ENCODE measurements at places on chromosomes 12 and 14. TPM values are rescaled to one million over a fixed set of nuclear protein-coding genes. Genes with fewer than 3 reads are reported as not detected.
A peak's percentile ranks its signal among the peaks of the same experiment; 100 is the strongest.

The SLC10A1 gene
- not detected for total RNA-seq

The KRT83 gene
- total RNA-seq = 14.5 TPM

GRCh38 chr12:99916555-99916954 is 68.2 kb downstream of the ANKS1B start:
- H3K4me1 ChIP-seq = peaks cover 56% of the 10 kb centered on the region
- no peaks in the 10 kb centered on the region for H3K36me3 ChIP-seq
- peak; percentile 86 for DNase-seq
- H3K27me3 ChIP-seq = no peaks in the 10 kb centered on the region
- H3K4me3 ChIP-seq = no peak overlapping the region

DNA sequence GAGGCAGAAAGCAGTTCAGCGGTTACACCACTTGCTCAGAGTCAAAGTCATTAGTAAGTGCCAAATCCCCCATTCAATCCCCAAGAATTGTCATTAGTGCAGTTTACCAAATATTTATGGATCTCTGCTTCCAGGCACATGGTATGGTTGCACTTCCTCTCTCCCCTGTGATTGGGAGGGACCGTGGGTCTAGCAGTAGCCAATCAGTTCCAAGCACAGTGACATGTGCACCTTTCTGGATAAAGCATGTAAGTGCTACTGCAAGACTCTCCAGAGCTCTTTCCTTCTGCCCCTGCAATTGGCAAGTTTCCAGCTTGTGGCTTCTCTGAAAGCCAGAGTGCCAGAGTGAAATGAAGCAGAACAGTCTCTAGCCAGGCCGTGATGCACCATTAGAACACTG is 85.3 kb upstream of the FLRT2 start:
- H3K27ac ChIP-seq = no peak overlapping the region
- H3K4me3 ChIP-seq = no peak overlapping the region
- no peaks in the 10 kb centered on the region for H3K27me3 ChIP-seq
- peaks cover 27% of the 10 kb centered on the region for H3K4me1 ChIP-seq
- DNase-seq = peak; percentile 37
- H3K36me3 ChIP-seq = no peaks in the 10 kb centered on the region

The HNF1A gene
- total RNA-seq = not detected

- H3K27ac ChIP-seq = no peak overlapping the region
- no peaks in the 10 kb centered on the region for H3K4me1 ChIP-seq
- DNase-seq = no peak
- no peak overlapping the region for H3K4me3 ChIP-seq
- H3K36me3 ChIP-seq = peaks cover 78% of the 10 kb centered on the region
- no peaks in the 10 kb centered on the region for H3K27me3 ChIP-seq
Observed at GRCh38 chr12:2803635-2804392, 8.7 kb upstream of the ITFG2 start.

- H3K36me3 ChIP-seq = peaks cover 5% of the 10 kb centered on the region
- peaks cover 35% of the 10 kb centered on the region for H3K4me1 ChIP-seq
- H3K27ac ChIP-seq = peak overlapping the region; percentile 96
- no peak for DNase-seq
- no peaks in the 10 kb centered on the region for H3K27me3 ChIP-seq
Observed at GRCh38 chr14:38199076-38199475, 8.6 kb upstream of the SSTR1 start.

GRCh38 chr12:83113945-83114344 is 427.2 kb downstream of the TMTC2 start:
- no peaks in the 10 kb centered on the region for H3K36me3 ChIP-seq
- no peak for DNase-seq
- no peak overlapping the region for H3K4me3 ChIP-seq
- H3K4me1 ChIP-seq = no peaks in the 10 kb centered on the region

The CRIP2 gene
- 50.5 TPM for total RNA-seq

GRCh38 chr12:57477710-57478681 is 1.7 kb downstream of the ARHGAP9 start:
- no peaks in the 10 kb centered on the region for H3K36me3 ChIP-seq
- DNase-seq = peak; percentile 40
- H3K27me3 ChIP-seq = peaks cover 83% of the 10 kb centered on the region
- no peak overlapping the region for H3K27ac ChIP-seq
- H3K4me3 ChIP-seq = no peak overlapping the region

GRCh38 chr12:97335115-97335514 is 127.5 kb upstream of the RMST start:
- H3K4me3 ChIP-seq = no peak overlapping the region
- H3K27ac ChIP-seq = no peak overlapping the region
- no peaks in the 10 kb centered on the region for H3K36me3 ChIP-seq
- peaks cover 62% of the 10 kb centered on the region for H3K27me3 ChIP-seq
- no peaks in the 10 kb centered on the region for H3K4me1 ChIP-seq

GRCh38 chr14:55579724-55580469 is at the start of gene KTN1:
TSS of gene KTN1 (plus strand) at chr14:55580207. CDS start at chr14:55612049, 31,842 bp downstream.
- peak; percentile 85 for DNase-seq
- peak within 1 kb of the TSS; percentile 70 for H3K27ac ChIP-seq
- peak within 1 kb of the TSS; percentile 70 for H3K4me3 ChIP-seq
- no peaks in the 10 kb centered on the region for H3K27me3 ChIP-seq

- H3K36me3 ChIP-seq = peaks cover 55% of the 10 kb centered on the region
- H3K4me1 ChIP-seq = peaks cover 51% of the 10 kb centered on the region
- peak overlapping the region; percentile 94 for H3K27ac ChIP-seq
- H3K4me3 ChIP-seq = peak overlapping the region; percentile 87
- DNase-seq = peak; percentile 89
Observed at GRCh38 chr12:6963016-6963731, 7.3 kb downstream of the PHB2 start.

- DNase-seq = no peak
- no peaks in the 10 kb centered on the region for H3K4me1 ChIP-seq
- no peak overlapping the region for H3K4me3 ChIP-seq
- no peaks in the 10 kb centered on the region for H3K36me3 ChIP-seq
- H3K27ac ChIP-seq = no peak overlapping the region
Observed at GRCh38 chr14:91012045-91012444, 48.4 kb downstream of the RPS6KA5 start.

- H3K4me3 ChIP-seq = no peak overlapping the region
- no peaks in the 10 kb centered on the region for H3K4me1 ChIP-seq
- no peaks in the 10 kb centered on the region for H3K36me3 ChIP-seq
- peaks cover 92% of the 10 kb centered on the region for H3K27me3 ChIP-seq
- H3K27ac ChIP-seq = no peak overlapping the region
Observed at GRCh38 chr12:113994051-113994450, 27.9 kb upstream of the RBM19 start.

The MYF6 gene
- not detected for total RNA-seq

- H3K36me3 ChIP-seq = no peaks in the 10 kb centered on the region
- H3K4me1 ChIP-seq = no peaks in the 10 kb centered on the region
- DNase-seq = no peak
- no peaks in the 10 kb centered on the region for H3K27me3 ChIP-seq
- H3K27ac ChIP-seq = no peak overlapping the region
Observed at GRCh38 chr14:72565149-72565559, 328.7 kb downstream of the DPF3 start.

The KRT71 gene
- not detected for total RNA-seq

GRCh38 chr12:28882444-28882843 is 266.6 kb upstream of the FAR2 start:
- no peaks in the 10 kb centered on the region for H3K36me3 ChIP-seq
- no peaks in the 10 kb centered on the region for H3K27me3 ChIP-seq
- no peak overlapping the region for H3K4me3 ChIP-seq
- peak; percentile 60 for DNase-seq
- peak overlapping the region; percentile 57 for H3K27ac ChIP-seq

The APOLD1 gene
- 8.0 TPM for total RNA-seq

DNA sequence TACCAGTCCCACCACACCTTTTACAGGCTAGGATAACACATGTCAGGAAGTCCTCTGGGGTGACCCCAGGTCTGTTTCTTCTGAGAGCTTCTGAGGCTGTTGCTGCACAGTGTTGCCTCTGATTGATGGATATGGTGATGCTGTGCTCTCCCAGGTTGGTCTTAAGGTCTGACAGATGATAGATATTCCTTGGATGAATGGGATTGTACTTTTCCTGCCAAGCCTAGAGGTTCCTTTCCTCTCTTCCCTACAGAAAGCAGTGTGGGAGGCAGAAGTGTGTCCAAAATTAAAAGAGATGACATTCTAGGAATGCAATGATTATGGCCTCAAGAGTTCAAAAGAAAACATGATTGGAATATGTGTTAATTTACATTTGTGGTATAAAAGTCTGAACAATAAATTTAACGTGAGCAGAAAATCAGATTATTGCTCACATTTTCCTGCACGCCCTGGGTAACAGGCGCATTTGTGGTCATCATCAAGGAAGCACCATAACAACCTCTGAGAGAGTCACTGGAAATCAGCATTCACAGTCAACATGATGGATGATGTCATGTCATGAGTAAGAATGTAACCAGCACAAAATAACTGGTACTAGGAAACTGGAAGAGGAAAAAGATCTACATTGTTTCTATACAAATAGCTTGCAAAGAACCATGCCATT is 73.7 kb downstream of the BBS10 start:
- H3K4me1 ChIP-seq = peaks cover 47% of the 10 kb centered on the region
- H3K4me3 ChIP-seq = no peak overlapping the region
- no peaks in the 10 kb centered on the region for H3K27me3 ChIP-seq
- DNase-seq = no peak
- peak overlapping the region; percentile 86 for H3K27ac ChIP-seq

The GALNT16 gene
- not detected for total RNA-seq

DNA sequence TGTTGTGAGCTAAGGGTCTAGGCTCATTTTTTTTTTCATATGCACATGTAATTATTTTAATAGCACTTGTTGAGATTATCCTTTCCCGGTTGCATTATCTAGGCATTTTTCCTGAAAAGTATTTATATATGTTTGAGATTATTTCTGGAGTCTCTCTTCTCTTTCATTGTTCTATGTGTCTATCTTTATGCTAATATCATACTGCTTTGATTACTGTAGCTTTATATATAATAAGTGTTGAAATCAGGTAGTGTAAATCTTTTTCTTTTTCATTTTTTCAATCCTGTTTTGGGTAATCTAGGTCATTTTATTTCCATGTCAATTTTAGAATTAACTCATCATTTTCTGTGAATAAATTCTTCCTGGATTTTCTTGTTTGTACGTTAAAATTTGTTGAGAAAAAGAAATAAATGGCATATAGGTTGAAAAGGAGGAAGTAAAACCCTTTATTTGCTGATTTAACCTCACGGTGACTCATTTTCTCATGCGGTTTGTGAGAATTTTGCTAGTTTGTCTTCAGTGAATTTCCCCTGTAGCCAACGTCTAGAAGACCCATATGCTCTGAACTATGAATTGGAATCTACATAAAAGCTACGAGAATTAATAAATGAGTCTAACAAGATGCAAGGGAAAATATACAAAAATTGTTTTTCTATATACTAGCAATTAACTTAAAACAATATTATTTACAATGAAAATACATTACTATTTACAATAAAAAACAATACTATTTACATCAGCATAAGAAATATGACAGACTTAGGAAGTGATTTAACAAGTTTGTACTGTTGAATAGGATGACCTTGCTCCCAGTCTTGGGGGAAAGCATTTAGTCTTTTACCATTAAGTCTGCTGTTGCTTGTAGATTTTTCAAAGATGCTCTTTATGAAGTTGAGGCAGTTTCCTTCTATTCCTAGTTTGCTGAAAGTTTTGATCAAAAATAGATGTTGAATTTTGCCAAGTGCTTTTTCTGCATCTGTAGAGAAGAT is 105.0 kb downstream of the SNAPC1 start:
- no peak overlapping the region for H3K4me3 ChIP-seq
- H3K27me3 ChIP-seq = no peaks in the 10 kb centered on the region
- no peak overlapping the region for H3K27ac ChIP-seq
- H3K4me1 ChIP-seq = no peaks in the 10 kb centered on the region
- DNase-seq = peak; percentile 7
- H3K36me3 ChIP-seq = peaks cover 6% of the 10 kb centered on the region

The FAM90A1 gene
- total RNA-seq = not detected

- peak overlapping the region; percentile 84 for H3K4me3 ChIP-seq
- no peaks in the 10 kb centered on the region for H3K36me3 ChIP-seq
- peaks cover 55% of the 10 kb centered on the region for H3K4me1 ChIP-seq
- peak overlapping the region; percentile 67 for H3K27ac ChIP-seq
Observed at GRCh38 chr14:21103411-21103709, 2.5 kb downstream of the TMEM253 start.

GRCh38 chr14:33709711-33710110 is 241.2 kb downstream of the EGLN3 start:
- no peak overlapping the region for H3K27ac ChIP-seq
- no peaks in the 10 kb centered on the region for H3K27me3 ChIP-seq
- no peak for DNase-seq
- H3K36me3 ChIP-seq = no peaks in the 10 kb centered on the region

DNA sequence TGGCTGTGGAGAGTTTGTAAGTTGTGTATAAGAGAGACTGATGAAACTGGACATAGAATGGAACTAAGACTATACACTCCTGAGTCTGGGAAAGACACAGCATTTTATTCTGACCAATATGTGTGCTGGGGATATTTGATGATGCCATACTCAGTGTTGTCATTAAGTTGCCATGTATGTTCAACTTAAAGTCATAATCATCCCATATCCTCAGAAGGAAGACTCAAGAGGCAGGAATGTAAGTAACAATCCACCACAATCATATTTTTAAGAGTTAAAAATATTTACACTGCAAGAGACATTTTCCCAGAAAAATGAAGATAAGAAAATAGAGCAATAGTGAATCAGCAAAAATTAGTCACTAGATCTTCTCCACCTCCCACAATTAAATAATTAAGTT is 120.1 kb downstream of the MDGA2 start:
- H3K36me3 ChIP-seq = no peaks in the 10 kb centered on the region
- no peaks in the 10 kb centered on the region for H3K4me1 ChIP-seq
- no peak overlapping the region for H3K4me3 ChIP-seq
- DNase-seq = no peak
- no peak overlapping the region for H3K27ac ChIP-seq

DNA sequence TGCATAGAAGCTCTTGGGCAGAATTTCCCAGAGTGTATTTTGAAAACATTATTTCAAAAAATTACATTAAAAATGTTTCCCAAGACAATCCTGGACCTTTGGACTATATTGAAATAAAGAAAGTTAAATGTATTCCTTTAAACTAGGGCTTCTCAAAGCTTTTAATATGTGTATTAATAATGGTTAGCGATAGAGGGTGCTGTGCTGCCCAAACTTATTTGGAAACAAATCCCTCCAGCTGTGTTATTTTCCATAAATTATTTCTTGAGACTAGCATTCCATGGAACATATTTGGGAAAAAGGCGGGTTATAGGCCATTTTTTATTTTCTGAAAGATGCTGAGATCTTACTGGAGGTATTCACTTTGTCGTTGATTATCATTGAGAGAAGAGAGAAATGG is 397.8 kb upstream of the MIS18BP1 start:
- H3K4me1 ChIP-seq = peaks cover 14% of the 10 kb centered on the region
- DNase-seq = no peak
- no peaks in the 10 kb centered on the region for H3K36me3 ChIP-seq
- H3K27ac ChIP-seq = no peak overlapping the region
- no peaks in the 10 kb centered on the region for H3K27me3 ChIP-seq

- H3K4me3 ChIP-seq = no peak overlapping the region
- no peak for DNase-seq
- no peaks in the 10 kb centered on the region for H3K4me1 ChIP-seq
- peaks cover 18% of the 10 kb centered on the region for H3K36me3 ChIP-seq
Observed at GRCh38 chr14:73266317-73266716, 29.0 kb downstream of the PAPLN start.

The PPP1R3E gene
- 7.2 TPM for total RNA-seq
